ENCODE measurements at places on chromosomes 2 and 18.

DNA sequence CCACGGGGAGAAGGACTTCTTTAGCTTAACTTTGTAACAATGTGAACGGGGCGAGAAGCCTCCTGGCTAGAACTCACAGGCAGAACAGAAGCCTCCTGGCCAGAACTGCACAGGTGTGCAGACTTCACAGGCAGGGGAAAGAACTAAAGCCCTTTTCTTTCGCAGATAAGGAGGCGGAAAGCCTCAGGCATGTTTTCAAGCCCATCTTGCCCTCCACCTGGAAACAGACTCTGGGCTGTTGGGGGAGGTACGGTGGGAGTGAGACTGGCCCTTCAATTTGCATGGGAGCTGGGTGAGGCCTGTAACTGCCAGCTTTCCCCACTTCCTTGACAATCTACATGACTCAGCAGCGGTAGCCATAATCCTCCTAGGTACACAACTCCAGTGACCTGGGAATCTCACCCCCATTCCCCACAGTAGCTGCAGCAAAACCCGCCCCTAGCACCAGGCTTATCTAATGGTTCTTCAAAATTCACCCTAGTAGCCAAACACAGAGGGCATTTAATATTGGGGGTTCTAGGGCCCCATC, 22.9 kb upstream of the ABCA12 start:
- no peak for DNase-seq

DNA sequence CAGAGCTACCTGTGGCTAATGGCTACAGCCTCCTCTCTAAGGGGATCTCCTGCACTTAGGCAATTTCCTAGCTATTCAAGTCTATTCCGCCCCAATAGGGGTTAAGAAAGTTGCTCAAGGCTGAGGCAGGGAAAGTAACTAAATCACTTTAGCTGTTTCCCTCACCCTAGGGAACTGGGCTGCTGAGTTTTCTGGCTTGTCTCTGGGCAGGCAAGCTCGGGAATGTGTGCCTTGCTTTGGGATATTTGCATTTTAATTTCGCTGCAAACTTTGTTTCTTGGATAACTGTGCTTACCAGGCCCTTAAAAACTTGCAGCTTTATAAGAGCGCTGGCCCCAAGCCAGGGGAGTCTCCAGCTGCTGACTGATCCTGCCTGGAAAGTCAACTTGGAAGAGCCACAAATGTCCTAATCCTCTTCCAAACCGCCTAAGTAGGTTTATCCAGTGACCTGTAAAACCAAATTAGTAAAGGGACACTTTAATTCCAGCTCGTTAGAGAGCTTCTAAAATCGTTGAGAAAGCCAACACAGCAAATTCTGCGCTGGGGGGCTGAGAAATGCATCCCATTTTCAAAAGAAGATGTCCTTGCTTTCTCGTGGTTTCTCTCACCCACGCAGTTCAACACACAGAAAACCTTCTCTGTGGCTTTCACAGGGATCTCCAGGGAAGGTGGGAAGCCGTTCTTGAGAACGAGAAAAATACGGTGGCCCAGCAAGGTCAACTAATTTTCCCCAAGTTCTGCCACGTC, 59.5 kb upstream of the SP3 start:
- DNase-seq: no peak

- DNase-seq: no peak
Measured at GRCh38 chr2:48346124-48346536, 183.8 kb upstream of the STON1 start.

- DNase-seq: no peak
Measured at GRCh38 chr2:229446350-229446749, 175.3 kb upstream of the PID1 start.

- no peak for DNase-seq
Measured at GRCh38 chr2:16066261-16067036, 126.1 kb downstream of the MYCN start.

- DNase-seq: no peak
Measured at GRCh38 chr2:140683658-140684057, 1447.2 kb downstream of the LRP1B start.

DNA sequence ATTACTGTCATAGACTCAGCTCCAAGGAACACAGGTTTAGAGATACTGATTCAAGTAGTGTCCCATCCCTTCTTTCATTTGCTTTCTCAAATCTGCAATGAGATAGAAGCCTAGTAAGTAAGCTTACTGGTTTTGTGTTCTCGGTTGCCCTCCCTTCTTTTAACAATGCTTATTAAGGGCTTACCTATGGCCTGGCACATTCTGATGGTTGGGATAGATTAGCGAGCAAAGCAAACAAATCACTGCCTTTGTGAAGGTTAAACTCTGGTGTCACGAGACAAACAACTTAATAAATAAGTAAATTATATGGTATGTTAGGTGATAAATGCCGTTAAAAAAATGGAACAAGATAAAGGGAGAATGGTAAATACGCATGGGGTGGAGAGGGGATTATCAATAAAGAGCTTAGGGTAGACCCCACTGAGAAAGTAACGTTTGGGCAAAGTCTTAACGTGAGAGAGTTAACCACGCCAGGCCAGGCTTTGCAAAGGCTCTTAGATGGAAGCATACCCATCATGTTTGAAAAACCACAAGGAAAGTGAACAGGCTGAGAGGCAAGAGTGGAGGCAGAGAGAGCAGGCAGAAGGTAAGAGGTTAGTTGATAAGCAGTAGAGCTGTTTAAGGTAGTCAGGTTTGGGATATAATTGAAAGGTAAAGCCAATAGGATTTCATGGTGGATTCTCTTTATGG, 31.0 kb downstream of the EIF2AK3 start:
- no peak for DNase-seq

GRCh38 chr2:6641956-6642355, 223.8 kb downstream of the CMPK2 start:
- DNase-seq: no peak

GRCh38 chr2:100581277-100581612, 18.5 kb downstream of the PDCL3 start:
- no peak for DNase-seq

- no peak for DNase-seq
Measured at GRCh38 chr2:138877421-138877820, 97.2 kb upstream of the NXPH2 start.

GRCh38 chr2:7792031-7792651, 874.9 kb downstream of the RNF144A start:
- DNase-seq: no peak

GRCh38 chr2:117774716-117775115, 39.8 kb upstream of the DDX18 start:
- DNase-seq: no peak

- DNase-seq: no peak
Measured at GRCh38 chr18:24136967-24137373, 1.9 kb upstream of the CABYR start.

All from stimulated activated CD8-positive, alpha-beta memory T cell treated with anti-CD3 and anti-CD28 coated beads, Interleukin-4, amount 100 ng/mL, for 1 hour (primary cell).